Glomerular endothelial cell (primary cell): ENCODE measurements at places on chromosomes 3 and 15. TPM values are rescaled to one million over a fixed set of nuclear protein-coding genes. Genes with fewer than 3 reads are reported as not detected.

The NAALADL2 gene
- 0.19 and 1.3 TPM in 2 replicates for total RNA-seq

The CHRM5 gene
- not detected in 2 replicates for total RNA-seq

GRCh38 chr3:89262309-89262929 lies 155.0 kb downstream of the EPHA3 start:
- DNase-seq: no peak

The KBTBD12 gene
- total RNA-seq: not detected in 2 replicates

The ATP8B4 gene
- total RNA-seq: not detected in 2 replicates

GRCh38 chr3:64932666-64933342 lies 245.0 kb upstream of the ADAMTS9 start:
- no peak for DNase-seq

The MAP2K1 gene
- total RNA-seq: 52.8 and 78.8 TPM in 2 replicates

DNA sequence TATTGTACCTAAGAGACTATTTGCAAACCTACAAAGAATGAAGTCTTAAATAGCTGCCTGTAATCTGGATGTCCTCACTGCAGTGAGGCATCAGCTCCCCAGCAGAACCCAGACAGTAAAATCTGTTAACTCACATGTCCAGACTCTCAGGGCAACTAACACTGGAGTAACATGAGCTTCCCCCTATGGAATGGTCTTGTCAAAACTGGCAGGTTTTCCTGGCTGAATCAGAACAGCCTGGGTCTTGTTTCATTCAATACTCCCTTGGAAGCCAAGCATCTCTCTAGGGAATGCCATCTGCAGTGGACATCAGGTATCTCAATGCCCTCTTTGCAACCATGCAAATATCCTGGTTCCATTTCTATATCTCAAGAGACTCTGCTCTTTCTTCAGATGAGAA lies 24.4 kb downstream of the PTPN9 start:
- DNase-seq: no peak

GRCh38 chr3:99542767-99543518 lies 95.5 kb upstream of the COL8A1 start:
- no peak for DNase-seq
